Activated naive CD4-positive, alpha-beta T cell treated with Interleukin-2 at 50 U/mL for 16 hours (primary cell): ENCODE measurements at places on chromosomes 13 and 19.
A peak's percentile ranks its signal among the peaks of the same experiment; 100 is the strongest.

- DNase-seq, result peak; percentile 82
Measured at GRCh38 chr19:43555185-43555770, 20.0 kb downstream of the XRCC1 start.

- no peak for DNase-seq
Measured at GRCh38 chr19:52722062-52723003, 12.5 kb downstream of the ZNF611 start.

DNA sequence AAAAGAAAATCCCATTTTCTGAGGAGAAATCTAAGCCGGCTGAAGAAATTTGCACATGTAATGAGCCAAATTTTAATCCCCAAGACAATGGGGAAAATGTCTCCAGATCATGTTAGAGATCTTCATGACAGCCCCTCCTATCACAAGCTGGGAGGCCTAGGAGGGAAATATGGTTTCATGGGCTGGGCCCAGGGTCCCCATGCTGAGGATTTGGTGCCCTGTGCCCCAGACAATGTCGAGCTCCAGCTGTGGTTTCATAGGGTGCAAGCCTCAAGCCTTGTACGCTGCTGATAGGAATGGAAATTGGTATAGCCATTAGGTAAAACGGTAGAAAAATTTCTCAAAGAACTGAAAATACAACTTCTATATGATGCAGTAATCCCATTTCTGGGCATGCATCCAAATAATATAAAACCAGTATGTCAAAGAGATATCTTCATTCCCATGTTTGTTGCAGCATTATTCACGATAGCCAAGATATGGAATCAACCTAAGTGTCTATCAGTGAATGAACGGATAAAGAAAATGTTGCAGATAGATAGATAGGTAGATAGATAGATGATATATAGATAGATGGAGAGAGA is 19.3 kb upstream of the FREM2 start:
- DNase-seq, result no peak

DNA sequence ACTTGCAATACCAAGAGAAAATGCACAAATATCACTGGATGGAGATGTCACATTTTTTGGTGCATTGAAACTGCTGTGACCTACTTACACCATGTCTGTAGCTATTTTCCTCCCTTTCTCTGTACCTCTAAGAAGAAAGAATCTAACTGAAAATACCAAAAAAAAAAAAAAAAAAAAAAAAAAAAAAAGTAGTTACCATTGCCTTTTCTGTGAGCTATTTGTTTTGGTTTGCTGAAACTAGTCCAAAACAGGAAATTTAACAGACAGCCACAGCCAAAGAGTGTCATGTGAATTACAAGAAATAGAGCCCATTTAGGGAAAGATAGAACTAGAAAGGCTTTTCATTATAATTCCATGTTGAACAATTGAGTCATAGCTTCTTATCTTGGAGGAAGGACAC is 37.3 kb downstream of the TNFSF13B start:
- no peak for DNase-seq
